Ammon's horn (tissue), 1 donor: ENCODE measurements at places on chromosomes 11 and 22.

- DNase-seq, result no peak
These were observed 54.7 kb downstream of the SMIM38 start for GRCh38 chr11:69210310-69211035.

DNA sequence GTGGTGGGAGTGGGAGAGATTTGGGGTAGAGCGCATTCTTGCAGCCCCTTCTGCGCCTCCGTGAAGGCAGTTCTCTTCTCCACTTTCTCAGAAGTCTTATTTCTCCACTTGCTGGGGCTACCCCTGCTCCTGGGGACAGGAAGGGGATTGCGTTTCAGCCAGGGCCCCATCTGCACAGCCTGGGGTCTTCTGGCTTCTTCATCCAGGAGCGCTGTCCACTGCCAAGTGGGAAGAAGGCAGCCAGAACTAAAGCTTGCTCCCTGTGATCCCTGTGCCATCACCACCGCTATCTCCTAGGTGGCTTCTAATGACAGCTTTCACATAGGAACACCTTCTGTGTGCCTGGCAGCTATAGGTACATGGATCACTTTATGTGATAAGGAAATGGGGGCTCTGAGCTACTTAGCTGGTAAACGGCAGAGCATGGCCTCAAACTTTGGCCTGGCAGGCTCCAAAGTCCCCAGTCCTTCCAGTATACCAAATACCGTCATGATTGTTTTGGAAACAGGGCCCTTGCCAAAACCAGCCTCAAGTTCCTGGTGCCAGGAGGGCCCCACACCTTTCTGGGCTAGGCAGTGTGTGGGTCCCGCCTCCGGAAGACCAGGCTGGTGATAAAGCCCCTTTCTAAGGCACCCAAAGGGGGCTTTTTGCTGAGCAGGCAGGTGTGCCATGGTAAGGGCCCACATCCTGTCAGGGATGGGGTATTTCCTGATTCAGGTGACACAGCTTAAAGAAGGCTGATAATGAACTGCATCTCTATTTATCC lies 60.4 kb upstream of the PAX6 start:
- no peak for DNase-seq

GRCh38 chr11:10800292-10800691 lies 8.4 kb downstream of the EIF4G2 start:
- no peak for DNase-seq

DNA sequence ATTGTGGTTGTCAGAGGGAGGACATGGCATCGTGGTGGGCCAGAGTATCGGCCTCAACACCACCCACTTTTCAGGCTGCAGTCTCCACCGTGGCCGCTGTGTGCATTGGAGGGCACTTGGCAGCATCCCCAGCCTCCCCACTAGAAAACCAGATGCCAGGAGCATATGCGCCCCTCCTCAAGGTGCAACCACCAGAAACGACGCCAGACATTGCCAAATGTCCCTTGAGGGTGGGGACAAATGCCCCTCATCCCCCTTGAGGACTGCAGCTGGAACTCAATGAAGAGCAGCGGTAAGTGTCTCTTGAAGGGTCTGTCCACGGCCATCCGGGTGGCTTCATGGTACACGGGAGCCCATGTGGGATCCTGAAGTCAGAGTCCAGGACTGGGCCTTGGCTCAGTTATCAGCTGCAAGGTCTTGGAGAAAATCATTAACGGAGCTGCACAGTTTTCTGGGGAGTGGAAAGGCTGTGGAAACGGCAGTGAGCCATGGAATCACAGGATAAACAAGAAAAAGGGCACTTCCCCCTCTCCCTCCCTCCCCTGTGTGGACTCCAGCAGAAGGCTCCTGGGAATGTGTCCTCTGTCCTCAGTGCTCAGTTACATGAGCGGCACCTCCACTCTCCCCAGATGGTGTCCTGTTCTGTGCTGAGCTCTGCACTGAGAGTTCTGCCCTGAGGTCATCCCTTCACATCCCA lies 324.4 kb upstream of the B3GAT1 start:
- no peak for DNase-seq

DNA sequence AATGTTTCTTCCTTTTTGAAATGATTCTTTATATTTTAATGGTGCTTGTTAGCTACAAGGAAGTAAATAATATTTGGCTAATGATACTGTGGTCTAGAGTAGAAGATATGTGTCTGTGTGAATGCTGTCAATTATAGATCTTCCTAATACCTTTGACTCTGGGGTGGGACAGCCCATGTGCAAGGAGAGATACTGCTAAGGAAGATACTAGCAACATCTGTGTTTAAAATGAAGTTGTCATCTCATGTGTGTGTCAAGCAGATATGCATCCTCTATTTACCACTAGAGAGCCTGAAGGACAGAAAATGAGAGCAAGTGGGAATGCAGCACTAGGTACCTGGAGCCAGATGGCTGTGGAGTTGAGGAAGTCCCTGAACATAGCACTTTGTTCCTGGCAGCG lies 34.1 kb downstream of the PPME1 start:
- no peak for DNase-seq

GRCh38 chr11:111515591-111515990 lies 1.0 kb downstream of the HOATZ start:
- no peak for DNase-seq
